ENCODE measurements at places on chromosomes 6 and 20. TPM values are rescaled to one million over a fixed set of nuclear protein-coding genes. Genes with fewer than 3 reads are reported as not detected.
A peak's percentile ranks its signal among the peaks of the same experiment; 100 is the strongest.

Gene MATN4
- not detected for total RNA-seq

Gene PERP
- total RNA-seq: 47.8 TPM

Gene DDX39B
- 580 TPM for total RNA-seq

Gene TOMM6
- total RNA-seq: 348 TPM

Gene MAPK13
- not detected for total RNA-seq

Gene DEF6
- total RNA-seq: 0.43 TPM

Gene CDK19
- total RNA-seq: 6.8 TPM

Gene C6orf89
- total RNA-seq: 34.2 TPM

GRCh38 chr6:42345696-42346416, 105.9 kb downstream of the TRERF1 start:
- DNase-seq: no peak

GRCh38 chr20:62201173-62202082, 18.6 kb downstream of the MTG2 start:
- no peak for DNase-seq

DNA sequence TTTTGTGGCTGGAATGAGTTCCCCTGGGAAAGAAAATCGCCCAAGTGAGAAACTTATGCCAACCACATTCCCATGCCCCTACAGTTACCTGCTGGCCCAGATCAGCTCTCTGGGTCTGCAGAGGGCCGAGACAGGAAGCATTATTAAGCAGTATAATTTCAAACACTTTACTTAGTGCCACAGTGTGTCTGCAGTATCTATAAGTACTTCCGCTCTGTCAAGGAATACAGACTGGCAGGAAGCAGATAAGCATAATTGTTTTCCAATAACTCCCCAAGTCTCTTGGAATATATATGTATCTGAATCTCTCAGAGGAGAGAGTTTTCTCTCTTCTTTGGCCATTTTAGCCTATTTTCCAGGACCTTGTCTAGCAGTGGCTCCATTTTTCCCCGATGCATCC, 24.9 kb downstream of the SAYSD1 start:
- DNase-seq: no peak

- no peak for DNase-seq
Measured at GRCh38 chr20:32832664-32833063, 12.9 kb downstream of the MAPRE1 start.

DNA sequence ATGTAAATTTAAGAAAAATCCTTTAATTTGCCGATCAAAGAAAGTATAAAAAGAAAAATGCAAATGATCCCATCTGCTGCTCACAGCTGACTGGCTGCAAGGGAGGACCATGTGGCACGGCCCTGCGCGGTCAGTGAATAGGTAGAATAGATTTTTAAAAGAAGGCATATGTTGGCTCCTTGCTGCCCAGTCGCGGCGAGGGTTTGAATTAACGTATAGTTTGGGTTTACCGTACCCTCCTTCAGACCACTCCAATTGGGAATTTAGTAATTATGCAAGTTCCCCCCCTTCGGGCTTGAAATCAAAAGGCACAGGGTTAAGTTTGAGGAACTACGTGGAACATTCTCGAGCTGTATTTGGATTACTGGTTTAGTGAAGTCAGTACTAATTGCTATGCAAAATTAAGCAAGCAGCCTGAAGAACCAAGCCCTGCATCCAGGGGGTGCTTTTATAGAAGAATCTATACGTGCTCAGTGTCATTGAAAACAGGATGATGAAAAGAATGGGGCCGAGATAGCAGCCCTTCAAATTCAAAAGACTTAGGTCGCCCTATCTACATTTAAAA, 1.1 kb upstream of the BEND3 start:
- DNase-seq: no peak

- no peak for DNase-seq
Measured at GRCh38 chr6:16762268-16762549, 949 bp upstream of the ATXN1 start.

DNA sequence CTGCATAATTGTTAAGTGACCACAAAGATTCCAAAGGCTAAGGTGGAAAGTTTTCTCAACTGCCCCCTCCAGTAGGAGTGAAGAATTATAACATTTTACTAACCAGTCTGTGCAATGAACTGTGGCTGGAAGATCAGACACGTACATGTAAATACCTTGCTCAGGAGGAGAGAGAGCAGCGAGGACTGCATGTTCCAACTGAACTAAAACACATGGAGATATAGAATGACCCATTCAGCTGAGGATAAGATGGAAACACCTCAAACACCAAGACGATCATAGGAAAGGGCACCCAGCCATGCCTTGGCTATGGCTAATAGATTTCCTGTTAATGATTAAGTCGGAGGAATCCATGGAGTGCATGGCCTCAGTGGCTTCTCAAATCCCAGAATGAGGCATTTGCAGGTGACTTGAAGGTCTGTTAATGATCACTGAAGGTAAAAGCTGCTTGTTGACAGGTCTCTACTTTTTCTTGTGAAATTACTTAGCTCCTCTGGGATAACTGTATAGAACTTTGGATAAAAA, 875.6 kb downstream of the TFAP2A start:
- DNase-seq: no peak

GRCh38 chr6:139277161-139277560, 14.6 kb downstream of the TXLNB start:
- DNase-seq: no peak

DNA sequence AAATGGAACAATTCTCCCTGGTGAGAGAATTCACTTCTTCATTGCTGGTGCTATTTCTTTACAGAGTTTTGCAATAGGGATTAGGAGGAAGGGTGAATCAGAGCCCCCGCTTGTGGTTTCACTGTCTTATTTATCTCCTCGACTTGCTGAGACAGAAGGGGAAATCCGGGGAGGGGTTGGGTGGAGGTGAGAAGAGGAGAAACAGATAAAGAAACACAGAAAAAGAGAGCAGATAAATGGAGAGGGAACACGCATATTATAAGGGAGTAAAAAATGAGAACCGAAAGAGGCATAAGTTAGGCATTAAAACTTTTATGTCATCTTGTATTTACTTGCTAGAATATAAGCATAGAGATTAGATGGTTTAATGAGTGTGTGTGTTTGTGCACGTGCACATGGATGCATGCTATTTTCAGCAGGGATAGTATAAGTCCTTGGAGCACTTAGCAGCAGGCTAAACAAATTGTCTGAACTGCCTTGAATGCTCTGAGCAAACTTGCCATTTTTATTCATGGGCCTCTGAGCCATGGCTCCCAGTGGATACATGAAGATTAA, 105.0 kb downstream of the OLIG3 start:
- no peak for DNase-seq

DNA sequence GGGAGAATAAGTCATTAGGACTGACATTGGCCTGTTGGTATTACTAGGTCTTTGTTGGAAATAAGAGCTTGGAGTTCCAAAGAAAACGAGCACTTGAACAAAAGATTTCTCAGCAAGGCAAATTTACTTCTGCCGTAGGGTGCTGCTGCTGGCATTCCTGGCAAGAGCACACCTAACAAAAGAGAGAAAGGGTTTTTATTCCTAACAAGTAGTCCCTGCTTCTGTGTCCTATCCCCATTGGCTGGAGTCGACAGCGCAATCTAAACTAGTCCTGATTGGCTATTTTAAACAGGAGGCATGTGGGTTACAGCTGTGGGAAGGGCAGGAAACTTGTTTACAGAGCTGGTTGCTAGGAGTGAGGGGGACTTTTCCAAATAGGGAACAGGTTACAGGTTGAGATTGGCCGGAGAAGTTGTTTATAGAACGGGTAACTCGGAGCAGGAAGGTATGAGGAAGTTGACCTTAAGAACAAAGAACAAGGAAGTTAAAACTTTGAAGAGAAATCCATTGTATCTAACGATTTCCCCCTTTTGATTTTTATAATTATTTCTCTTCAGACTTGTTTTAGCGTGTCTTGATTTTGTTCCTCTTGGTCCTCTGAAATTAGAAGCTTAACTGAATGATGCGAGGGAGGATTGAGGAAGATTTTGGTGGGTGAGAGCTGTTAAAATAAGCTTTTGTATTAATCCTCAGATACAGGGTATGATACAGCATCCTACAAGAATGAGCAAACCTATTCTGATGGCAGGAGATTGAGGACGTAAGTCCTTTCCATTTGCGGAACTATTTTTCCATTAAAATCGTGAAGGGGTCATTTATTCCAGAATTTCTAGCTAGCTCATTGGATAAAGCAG, 3.4 kb upstream of the ZNFX1 start:
- DNase-seq: peak; percentile 75

DNA sequence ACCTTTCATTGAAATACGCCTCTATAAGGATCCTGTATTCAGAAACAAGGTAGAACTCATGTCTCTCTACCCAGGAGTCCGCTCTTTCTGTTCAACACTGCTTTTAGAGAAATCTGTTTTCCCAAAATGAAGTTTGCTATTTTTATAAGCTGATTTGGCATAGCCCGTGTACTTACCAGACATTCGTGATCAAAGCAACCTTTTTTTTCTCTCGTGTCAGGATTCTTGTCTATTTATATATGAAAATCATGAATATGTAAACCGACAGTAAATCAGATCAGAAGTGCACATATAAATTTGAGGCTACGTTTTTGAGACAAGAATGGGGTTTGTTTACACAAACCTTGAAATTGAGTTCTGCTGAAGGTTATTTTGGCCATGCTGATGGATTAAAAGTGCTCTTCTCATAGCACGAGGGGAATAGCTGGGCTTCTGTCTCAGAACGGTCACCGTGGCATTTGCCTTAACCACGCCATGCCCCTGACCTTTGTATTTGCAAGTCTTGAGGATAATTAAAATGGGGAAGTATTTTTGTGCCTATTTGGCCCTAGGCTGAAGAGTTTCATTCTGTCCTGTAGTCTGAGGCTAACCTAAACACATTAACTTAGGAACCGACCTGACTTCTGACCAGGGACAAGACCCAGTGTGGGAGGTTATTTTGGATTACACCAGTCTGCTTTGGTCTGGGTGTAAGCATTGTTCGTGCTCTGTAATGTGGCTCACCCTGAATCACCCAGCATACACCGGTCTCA, 118.6 kb downstream of the MAP3K4 start:
- DNase-seq: no peak

DNA sequence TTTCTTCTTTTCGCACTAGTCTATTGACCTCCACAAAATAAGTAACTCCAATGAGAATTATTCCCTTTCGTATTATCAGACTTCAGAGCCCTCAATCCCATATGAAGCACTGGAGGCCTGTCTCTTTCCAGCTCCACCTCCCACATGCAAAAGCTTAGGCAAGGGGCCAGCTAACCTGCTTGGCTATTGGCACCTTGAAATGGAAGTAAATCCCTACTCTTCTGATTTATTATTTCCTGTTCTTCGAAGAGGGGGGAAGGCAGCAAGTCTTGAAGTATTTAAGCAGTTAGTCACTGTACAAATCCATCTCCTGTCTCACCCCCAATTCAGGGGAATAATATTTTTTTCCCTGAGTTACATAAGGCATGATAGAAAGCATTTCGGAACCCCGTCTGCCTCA, 577.8 kb downstream of the MAFB start:
- no peak for DNase-seq

GRCh38 chr20:25493137-25493536, 85.7 kb downstream of the GINS1 start:
- no peak for DNase-seq

DNA sequence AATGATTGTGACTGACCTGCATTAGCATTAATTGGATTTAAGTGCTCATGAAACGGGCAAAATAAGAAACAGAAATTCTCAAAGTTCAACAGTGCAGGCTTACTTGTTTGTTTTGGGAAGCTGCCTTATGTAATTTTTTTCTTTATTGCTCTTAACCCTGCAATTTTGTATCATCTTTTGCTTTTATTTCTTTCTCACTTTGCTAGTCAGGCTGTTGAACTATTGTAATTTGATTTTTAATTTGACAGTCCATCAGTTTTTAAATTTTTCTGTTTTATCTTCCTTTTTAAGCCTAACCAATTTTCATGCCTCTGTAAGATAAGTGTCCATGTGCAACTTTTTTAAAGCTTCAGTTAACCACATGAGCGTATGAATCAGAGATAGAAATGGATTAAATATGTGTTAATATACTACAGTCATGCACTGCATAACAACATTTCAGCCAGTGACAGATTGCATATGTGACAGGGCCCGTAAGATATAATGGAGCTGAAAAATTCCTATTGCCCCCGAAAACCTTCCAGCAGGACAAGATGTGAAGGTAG, 44.6 kb downstream of the PEX7 start:
- DNase-seq: no peak

GRCh38 chr6:157038610-157039009, 261.4 kb downstream of the ARID1B start:
- DNase-seq: no peak

GRCh38 chr20:13111249-13111911, 102.6 kb downstream of the SPTLC3 start:
- no peak for DNase-seq

DNA sequence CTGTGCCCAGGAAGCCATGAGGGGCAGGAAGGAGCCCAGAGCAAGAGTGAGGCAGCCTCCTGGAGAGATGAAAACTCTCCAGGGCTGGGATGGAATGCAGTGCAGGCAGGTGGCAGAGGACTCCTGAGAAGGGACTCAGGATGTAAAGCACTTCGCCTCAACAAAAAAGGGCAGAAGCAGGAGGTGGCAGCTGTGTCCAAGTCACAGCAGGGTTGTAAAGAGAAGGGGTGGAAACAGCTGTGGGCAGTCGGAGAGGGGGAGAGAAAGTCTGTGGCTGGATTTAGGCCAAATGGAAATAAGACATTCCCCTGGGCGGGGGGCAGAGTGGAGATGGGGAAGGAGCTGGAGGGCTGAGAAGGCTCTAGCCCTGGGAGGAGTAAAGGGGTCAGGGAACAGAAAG, 34.9 kb downstream of the CYP21A2 start:
- DNase-seq: no peak

DNA sequence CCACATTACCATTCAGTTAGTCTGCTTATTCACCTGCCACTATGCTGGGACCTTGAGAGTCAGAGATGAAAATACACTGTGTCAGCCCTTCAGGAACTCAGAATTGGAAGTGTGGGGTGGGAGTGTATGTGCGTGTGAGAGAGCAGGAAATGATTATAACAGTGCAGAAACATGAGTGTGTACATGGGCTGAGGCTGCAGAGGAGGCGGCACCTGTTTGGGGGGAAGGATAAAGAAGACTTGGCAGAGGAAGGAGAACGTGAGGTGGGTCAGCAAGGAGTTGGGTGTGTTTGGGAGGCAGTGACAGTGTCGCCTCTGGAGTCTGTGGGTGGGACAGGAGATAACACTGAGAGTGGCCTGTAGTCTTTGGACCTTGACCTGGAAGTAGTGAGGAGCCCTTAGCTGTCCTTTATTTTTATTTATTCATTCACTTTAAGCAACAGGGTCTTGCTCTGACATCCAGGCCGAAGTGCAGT, 3.1 kb downstream of the CHMP4B start:
- DNase-seq: no peak

DNA sequence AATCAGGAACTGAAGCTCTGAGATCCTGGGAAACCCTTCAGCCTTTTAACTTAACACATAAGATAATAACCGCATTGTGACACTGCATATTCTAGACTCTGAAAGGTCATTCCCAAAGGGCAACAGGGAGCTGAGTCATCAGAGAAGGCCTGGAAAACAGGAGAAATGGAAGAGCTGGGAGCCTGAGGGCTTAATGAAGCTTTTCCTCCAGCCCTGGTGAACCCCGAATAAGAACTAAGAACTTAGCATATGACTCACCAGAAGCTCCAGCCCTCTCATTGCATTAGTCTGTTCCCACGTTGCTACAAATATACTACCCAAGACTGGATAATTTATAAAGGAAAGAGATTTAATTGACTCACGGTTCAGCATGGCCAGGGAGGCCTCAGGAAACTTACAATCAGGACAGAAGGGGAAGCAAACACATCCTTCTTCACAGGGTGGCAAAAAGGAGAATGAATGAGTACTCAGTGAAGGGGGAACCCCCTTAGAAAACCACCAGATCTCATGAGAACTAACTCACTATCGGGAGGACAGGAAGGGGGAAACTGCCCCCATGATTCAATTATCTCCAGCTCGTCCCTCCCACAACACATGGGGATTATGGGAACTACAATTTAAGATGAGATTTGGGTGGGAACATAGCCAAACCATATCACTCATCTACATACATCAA, 648.5 kb downstream of the TFAP2A start:
- DNase-seq: peak; percentile 88

All from H4 (cell line).